AG08395 (cell line): ENCODE measurements at places on chromosomes 4 and X.

- DNase-seq = no peak
Observed at GRCh38 chrX:1308476-1308875, 28.1 kb upstream of the IL3RA start.

DNA sequence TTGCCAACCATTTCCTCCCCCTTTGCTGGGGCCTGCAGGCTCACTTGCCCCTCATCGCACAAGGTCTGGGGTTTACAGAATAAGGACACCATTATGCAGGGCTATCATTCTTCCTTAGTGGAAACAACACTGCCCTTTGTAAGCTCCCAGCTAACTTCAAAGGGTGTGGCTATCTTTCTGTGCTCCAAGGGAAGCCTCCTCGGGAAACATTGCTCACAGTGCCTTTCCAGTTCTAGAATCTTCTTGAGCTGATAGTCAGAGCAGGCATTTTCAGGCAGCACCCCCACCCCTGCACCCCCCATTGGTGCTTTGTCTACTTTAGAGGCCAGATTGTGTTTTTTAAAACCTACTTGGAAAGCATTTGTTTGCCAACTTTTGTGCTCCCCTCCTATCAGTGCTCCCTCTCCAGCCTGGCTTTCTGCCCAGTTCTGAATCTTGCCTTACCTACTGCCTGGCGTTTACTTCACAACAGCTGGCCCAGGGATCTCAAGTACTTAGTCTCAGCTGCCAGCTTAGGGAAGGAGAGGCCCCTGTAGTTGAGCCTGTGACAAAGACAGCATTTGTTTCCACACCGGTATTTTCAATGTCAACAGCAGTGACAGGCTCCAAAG is 53.5 kb downstream of the PLAC1 start:
- peak; percentile 38 for DNase-seq

- DNase-seq = no peak
Observed at GRCh38 chr4:137529432-137529831, 2.9 kb downstream of the PCDH18 start.

DNA sequence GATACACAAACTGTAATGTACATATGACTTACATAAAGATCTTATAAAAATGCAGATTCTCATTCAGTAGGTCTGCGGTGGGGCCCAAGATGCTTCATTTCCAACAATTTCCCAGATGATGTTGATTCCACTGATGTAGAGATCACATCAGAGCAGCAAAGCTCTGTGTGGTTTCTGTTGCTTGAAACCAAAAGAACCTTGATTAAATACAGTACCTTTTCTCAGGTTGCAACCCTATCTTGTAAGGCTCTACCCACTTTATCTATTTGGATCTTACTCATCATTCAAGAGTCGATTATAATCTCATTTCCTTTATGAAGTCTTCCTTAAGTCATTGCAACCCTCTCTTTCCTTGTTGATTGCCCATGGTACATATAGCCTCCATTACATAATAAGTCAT is 816.8 kb downstream of the RPA4 start:
- DNase-seq = no peak

DNA sequence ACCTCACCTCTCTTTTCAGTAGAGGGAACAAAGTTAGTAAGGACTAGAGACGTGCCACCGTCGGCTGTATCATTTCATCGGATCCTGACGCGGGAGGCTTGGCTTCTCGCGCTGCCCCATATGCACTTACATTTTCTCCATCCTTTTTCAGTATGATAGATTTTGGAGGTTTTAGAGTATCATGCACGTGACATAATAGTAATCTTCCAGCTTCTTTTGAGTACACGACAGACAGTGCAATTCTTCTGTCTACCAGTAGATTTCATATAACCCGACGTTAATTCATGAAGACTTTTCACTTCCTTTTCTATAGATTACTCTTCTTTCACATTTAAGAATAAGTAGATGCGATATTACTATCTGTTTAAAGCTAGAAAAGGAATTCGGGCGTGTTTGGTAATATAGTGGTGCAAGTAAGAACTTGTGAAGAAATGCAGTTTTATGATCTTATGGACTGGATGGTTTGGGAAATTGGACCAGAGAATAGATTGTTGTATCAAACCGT is 1.0 kb downstream of the CDS1 start:
- DNase-seq = no peak

- no peak for DNase-seq
Observed at GRCh38 chrX:16678689-16679088, 28.7 kb downstream of the S100G start.

DNA sequence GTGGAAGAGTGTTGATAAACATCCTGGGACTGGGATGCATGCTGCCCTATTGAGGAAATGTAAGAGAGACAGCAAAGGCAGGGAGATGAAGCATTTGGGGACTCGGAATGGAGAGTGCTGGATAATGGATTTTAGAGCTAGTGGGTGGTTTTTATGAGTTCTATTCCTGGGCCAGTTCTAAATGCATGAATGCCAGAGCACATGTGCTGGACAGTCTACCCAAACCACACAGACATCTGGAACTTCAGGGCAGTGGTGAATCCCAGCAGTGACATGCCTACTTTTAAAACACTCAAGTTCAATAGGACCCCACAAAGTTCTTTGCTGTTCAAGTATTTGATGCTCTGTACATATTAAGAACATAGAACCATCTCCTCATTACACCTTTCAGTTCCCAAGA is 133.9 kb downstream of the CBR4 start:
- peak; percentile 46 for DNase-seq
